ENCODE measurements at places on chromosomes 5 and 9. TPM values are rescaled to one million over a fixed set of nuclear protein-coding genes. Genes with fewer than 3 reads are reported as not detected.
A peak's percentile ranks its signal among the peaks of the same experiment; 100 is the strongest.

The RPL12 gene
- 875 TPM for total RNA-seq

- no peak for DNase-seq
These were observed 58.0 kb downstream of the GRAMD2B start for GRCh38 chr5:126481243-126481642.

The CNTNAP3B gene
- 16.3 TPM for total RNA-seq

The B4GALT1 gene
- 95.6 TPM for total RNA-seq

The ANKRD34B gene
- not detected for total RNA-seq

The SLC46A2 gene
- 0.18 TPM for total RNA-seq

DNA sequence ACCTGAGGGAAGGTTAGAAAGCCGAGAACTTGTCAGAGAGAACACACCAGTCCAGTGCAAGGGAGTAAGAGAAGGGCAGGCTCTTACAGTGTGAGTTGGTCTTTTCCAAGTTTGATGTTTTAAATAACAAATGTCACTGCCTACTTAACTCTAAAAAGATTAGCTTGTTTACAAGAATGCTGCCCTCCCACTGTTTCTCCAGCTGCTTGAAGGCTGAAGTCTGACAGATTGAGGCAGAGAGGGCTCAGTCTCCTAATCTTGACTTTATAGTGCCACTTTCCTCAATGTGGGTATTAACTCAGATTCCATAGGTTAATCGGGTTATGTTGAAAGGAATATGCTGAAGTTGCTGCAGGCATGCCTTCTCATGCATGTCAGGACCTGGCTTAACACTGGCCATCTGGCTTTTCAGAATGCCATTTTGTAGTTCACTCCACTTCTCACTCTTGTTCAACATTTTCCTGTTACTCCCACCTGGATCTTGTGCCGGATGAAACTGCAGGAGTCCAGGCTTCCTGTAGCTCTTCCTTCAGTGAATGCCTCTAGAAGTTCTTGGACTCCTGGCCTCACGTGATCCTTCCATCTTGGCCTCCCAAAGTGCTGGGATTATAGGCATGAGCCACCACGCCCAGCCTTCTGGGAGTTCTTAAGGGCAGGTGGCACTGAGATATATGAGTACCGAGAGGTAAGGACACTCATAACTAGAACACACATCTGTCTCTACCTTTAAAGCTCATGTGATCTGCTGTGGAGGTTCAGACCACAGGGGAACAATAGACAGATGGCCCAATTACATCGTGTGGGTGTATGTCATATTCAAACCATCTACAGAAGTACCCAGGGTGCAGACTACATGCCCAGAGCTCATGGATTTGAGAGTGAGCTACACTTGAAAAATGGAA lies 249.7 kb downstream of the ARHGAP26 start:
- no peak for DNase-seq

GRCh38 chr5:89072842-89073672 lies 190.1 kb upstream of the MEF2C start:
- DNase-seq = no peak

DNA sequence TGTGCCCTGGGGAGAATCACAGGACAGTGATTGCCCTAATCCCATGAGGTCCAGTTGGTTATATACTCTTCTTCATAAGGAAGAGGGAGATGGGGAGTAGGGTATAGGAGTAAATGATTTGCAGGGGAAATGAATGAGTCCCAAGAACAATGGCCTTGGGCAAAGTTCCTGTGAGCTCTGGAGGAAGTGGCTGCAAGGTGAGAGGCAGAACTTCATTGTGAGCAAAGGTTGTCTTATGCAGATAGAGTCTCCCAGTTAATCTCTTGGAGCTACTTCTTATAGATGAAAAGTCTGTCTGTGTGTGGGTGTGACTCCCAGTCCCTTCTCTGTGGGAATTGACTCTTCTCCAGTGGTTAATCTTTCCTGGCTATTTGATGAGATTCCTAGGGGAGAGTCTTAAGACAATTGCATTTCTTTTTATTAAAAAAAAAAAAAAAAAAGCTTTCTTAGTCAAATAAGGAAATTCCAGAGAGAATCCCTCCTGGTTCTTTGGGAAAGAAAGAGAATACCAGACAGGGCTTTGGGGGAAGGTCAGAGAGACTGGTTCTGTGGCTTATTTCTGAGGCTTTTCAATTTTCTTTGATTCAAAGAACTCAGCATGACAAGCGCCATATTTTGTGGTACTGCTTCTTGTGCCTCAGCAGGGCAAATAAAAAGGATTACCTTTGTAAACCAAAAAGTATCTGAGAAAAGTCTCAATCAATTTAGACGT lies 33.6 kb upstream of the MEGF10 start:
- no peak for DNase-seq

DNA sequence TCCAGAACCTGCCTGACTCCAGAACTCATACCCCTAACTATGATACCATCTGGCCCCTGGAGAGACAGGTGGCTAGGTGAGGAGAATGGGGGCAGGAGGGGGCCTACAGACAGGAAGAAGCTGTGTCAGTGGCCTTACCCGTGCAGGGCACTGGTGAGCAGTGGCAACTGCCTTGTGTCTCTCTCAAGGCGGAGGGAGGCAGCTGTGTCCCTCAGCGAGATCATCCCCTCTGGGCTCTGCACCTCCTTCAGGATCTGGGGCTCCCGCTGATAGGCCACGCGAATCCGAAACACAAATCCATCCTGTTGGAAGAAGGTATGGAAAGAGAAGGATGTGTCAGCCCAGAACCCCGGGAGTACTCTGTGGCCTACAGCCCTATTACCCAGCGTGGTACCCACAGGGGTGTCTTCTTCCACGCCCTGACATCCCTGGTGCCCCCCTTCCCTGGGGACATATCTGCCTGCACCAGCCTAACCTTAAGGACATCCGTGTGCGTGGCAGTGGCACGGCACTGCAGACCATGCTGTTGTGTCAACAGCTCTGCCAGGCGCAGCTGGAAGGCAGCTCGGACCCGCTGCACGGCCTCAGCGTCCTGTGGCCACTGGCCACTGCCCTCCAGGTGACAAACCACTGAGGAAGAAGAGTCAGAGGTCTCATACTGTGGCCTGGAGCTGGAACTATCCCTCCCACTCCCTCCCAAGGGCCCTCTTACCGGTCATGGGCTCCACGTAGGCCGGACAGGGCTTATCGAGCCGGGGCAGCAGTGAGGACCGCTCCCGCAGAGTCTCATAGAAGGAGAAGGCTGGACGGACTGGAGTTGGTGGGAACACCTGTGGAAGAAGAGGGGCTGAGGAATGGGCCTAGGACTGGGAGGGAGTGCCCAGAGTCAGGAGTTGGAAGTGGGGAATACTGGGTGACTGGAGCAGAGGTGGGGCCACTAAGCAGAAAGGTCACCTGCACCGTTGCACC lies 7.8 kb downstream of the NOL6 start:
- peak; percentile 37 for DNase-seq

The ENHO gene
- not detected for total RNA-seq

All from aorta (tissue), 5 donors.